Jurkat, Clone E6-1 (cell line): ENCODE measurements at places on chromosomes 6 and 20.

DNA sequence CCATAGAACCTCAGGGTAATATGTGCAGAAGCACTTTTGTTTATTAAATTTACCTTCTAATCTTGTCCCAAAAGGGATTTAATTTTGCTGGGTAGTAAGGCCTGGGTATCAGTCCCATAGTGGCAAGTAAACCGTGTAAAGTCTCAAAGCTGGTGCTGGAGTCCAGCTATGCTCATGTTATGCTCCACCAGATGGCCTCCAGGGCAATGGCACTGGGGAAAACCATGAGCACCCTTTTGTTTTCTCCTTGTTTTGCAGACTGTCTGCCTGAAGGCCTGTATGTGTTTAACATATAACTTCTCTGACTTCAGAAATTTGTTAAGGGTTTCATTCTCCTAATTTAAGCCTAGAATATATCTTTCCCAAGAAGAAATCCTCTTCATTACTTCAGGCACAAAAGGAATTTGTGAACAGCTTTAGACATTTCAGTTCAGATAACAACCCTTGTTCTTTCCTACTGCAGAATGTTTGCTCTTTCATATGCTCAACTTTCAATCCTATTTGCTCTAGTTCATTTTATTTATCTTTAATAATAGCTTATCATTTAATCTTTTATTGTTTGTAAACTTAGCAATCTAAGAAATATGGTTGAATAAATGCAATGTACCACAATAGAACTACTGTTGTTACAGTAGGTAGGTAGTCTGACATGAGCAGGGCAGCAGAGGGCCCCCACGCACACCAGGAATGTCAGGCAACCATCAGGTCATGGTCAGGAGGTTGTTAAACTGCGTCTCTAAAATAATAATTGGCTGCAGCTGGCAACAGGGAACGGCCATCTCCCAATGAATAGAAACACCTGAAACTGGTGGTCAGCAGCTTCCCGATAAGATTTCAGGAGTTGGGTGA is 162.8 kb downstream of the TENT5A start:
- DNase-seq = no peak

GRCh38 chr6:139470997-139471396 is 96.5 kb upstream of the CITED2 start:
- DNase-seq = no peak

- no peak for DNase-seq
Observed at GRCh38 chr6:16904957-16905356, 143.7 kb upstream of the ATXN1 start.

GRCh38 chr20:49140834-49141233 is 47.3 kb downstream of the STAU1 start:
- DNase-seq = no peak

DNA sequence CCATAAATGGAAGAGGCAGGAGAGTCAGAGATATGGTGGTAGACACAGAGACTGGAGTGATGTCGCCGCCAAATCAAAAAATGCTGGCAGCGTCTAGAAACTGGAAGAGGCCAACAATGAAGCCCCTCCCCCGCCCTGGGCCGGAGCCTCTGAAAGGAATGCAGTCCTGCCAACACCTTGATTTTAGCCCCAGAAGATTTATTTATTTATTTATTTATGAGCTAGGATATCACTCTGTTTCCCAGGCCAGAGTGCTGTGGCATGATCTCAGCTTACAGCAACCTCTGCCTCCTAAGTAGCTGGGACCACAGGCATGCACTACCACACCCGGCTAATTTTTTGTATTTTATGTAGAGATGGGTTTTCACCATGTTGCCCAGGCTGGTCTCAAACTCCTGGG is 82.6 kb upstream of the CCDC167 start:
- DNase-seq = no peak

DNA sequence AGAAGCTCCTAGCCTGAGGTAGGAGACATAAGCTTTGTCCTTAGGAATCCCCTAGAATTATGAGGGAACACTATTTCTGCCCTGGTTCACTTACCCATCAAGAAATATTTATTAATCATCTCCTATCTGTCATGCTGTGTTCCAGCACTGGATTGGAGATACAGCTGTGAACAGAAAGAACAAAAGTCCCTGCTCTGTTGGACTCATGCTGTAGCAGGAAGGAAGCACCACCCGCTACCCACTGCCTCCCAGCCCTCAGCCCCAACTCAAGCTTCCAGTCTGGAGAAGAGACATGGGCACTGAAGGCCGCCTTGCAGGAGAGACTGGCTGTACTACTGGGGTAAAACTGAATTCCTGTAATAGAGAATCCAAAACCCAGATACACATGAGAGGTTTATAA is 78.0 kb downstream of the MDGA1 start:
- no peak for DNase-seq

DNA sequence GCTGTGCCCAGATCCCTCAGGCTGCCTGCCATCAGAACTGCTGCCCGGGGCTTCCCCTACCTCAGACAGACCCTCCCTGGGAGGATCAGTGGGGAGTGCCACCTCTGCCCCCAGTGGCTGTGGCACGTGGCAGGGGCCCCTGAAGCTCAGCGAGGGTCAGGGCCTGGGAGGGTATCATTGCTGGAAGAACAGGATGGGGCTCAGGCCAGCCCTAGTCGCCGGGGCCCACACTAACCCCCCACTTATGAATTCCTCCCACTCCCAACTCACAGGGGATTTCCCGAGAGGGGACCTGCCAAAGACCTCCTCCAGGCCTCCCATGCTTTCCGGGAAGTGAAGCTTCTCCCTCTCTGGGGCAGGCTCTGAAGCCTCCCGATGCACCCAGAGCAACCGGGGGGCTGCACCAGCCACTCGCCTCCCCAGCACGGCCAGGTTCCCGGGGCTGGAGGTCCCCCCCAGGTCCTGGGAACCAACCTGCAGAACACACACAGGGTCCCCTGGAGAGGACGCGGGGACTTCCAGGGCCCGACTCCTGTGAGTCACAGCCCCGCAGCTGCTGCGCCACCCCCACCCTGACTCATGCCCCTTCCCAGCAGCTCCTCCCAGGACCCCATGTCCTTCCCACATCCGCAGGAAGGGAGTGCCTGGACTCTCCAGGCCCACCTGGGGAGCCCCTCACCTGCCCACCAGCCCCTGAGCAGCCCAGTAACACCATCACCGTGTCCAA is 2.5 kb downstream of the TNFRSF6B start:
- no peak for DNase-seq

- no peak for DNase-seq
Observed at GRCh38 chr20:3672547-3673171, 9.2 kb downstream of the ADAM33 start.

GRCh38 chr6:122931916-122932315 is 64.1 kb upstream of the CLVS2 start:
- no peak for DNase-seq

DNA sequence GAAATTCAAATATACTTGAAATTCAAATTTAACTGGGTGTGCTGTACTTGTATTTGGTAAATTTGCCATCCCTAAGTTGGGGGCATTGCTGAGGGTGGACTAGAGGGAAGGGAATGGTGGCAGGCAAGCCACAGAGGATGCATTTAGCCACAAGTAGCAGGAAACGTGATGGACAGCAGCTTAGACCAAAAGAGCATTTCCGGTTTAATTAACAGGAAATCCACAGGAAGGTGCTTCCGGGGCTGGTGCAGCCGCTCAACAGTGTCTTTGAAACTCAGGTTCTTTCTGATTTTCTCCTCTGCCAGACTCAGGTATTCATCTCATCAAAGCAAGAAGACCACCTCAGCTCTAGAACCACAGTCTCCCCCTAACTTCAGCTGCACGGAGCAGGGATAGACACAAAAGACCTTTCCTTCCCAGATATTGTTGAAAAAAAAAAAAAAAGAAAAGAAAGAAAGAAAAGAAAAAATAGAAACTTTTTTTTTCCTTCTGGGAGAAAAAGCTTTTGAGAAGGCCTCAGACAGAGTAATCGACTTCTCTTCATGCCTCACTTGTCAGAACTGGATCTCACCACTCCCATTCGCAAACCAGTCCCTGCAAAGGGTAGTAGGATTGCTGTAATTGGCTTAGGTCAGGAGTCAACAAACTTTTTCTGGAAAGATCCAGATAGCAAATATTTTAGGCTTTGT is 8.0 kb upstream of the BCAS1 start:
- peak; percentile 55 for DNase-seq

DNA sequence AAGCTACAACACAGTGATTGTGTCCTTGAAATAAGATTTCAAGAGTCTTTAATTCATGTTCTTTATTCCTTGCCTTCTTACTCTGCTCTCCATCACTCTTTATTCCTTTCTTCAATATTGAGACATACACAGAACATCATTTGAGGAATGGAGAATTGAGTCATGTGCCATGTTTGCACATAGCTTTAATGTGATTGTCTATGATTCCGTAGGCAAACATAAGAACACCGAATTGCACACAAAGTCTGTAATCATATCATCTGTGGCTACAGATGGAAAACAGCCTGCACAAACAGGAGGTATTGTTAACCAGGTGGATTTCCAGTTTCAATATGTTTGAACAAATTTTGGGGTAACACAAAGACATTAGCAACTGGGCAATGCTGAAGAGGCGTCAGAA is 571.6 kb upstream of the GJE1 start:
- DNase-seq = no peak

DNA sequence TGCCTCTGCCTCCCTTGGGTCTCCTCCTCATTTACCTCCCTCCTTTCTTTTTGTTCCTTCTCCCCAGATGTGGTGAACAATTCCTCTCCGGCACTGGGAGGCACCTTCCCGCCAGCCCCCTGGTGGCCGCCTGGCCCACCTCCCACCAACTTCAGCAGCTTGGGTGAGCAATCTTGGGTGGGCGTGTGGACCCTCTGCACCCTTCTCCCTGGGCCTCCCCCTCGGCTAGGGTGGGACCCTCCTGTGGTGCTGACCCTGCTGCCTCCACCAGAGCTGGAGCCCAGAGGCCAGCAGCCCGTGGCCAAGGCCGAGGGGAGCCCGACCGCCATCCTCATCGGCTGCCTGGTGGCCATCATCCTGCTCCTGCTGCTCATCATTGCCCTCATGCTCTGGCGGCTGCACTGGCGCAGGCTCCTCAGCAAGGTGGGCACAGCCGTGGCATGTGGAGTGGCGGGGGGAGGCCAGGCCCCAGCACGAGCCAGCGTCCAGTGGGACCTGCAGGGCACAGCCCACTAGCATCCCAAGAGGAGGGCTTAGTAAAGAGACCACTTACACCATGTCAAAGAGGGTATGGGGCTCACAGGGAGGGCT is 8.8 kb downstream of the DDR1 start:
- DNase-seq = no peak

- DNase-seq = no peak
Observed at GRCh38 chr6:26437550-26437949, 2.8 kb upstream of the BTN3A3 start.

- DNase-seq = no peak
Observed at GRCh38 chr6:139872665-139873064, 498.2 kb upstream of the CITED2 start.
